ENCODE measurements at places on chromosomes 5 and 9.

DNA sequence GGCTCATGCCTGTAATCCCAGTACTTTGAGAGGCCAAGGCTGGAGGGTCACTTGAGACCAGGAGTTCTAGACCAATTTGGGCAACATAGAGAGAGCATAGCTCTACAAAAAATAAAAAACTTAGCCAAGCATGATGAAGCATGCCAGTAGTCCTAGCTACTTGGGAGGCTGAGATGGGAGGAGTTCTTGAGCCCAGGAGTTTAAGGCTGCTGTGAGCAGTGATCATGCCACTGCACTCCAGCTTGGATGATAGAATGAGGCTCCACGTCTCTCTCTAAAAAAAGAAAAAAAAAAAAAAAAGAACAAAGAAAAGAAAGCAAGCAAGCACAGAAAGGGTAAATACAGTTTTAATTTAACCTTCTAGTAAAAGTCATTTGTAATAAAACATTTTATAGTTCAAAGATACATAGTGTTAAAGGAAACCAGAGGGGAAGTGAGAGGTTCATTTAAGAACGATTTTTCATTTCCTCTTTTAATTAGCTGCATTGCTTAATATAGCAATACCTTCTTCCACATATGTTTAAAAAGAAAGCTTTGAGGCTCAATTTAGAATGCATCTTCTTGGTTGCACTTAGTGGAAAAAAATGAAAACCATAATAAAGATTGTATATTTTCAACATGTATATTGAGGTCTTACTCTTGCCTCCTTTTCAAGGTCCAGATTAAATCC, 14.9 kb downstream of the GAPT start:
- no peak for DNase-seq

DNA sequence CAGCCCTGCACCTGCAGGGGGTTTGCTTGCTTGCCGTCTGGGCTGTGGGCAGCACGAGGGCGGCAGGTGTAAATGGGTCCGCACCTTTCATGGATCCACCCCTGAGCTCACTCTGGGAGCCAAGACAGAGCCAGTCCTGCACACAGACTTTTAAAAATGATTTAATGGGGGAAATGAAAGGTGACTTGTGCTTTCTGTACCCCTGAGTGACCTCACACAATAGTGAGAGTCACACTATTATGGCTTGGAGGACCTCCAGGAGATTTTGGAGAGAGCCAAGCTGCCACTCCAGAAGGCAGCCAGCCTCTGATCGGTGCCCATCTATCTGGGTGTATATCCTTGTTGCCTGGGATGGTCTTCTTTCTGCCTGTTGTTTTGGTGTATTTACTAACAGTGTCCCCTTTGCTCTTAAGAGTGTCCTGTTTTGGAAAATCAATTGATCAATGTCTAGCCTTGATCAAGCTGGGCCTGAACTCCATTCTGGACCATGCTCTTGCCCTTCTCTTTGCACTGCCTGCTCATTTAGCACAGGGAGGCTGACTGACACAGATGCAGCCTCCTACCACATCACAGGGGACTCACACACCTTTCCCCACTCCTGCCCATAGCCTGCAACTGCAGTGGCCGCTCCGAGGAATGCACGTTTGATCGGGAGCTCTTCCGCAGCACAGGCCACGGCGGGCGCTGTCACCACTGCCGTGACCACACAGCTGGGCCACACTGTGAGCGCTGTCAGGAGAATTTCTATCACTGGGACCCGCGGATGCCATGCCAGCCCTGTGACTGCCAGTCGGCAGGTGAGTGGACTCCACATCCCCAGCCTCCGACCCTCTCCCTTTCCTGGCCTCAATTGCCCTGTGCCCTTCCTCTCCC, 29.5 kb downstream of the LAMC3 start:
- no peak for DNase-seq

- DNase-seq, result no peak
Observed at GRCh38 chr9:130129432-130130061, 42.7 kb upstream of the NCS1 start.

- no peak for DNase-seq
Observed at GRCh38 chr9:71485326-71485725, 283.0 kb downstream of the CEMIP2 start.

- DNase-seq, result no peak
Observed at GRCh38 chr9:99336005-99336404, 113.9 kb downstream of the SEC61B start.

- DNase-seq, result no peak
Observed at GRCh38 chr9:138025417-138025816, 147.8 kb downstream of the CACNA1B start.

DNA sequence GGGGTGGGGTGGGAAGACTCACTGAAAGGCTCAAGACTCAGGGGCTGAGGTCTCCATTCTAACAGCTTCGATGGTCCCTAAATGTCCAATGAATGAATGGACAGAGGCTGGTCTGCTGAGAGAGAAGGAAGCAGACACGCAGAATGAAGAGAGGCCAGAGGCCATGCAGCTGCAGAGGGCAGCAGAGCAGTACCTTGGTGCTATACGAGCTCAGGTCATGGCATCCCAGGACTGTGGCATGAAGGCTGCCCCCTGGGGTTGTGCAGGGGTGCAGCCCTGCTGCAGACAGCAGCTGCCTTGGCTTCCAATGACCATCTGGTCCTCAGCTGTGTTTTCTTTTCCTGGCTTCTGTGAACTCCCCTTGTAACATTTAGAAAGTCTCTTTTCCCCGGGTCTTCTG, 15.2 kb upstream of the CORO2A start:
- DNase-seq, result no peak

DNA sequence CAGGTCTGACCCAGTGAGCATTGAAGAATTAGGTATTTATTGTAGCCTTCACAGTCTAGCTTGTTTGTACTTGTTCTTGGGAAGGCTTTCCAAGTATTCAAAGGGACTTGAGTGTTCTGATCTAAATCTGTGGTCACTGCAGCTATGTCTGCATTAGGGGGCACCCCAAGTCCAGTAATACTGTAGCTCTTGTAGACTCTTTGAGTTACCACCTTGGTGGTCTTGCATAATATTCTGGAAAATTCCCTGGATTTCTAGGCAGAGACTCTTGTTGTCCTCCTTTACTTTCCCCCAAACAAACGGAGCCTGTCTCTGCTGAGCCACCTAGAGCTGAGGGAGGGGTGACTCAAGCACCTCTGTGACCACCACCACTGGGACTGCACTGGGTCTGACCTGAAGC, 149.5 kb upstream of the DHFR start:
- no peak for DNase-seq

Measured in left colon (tissue), 2 donors.